ENCODE measurements at places on chromosomes 6 and 20.

DNA sequence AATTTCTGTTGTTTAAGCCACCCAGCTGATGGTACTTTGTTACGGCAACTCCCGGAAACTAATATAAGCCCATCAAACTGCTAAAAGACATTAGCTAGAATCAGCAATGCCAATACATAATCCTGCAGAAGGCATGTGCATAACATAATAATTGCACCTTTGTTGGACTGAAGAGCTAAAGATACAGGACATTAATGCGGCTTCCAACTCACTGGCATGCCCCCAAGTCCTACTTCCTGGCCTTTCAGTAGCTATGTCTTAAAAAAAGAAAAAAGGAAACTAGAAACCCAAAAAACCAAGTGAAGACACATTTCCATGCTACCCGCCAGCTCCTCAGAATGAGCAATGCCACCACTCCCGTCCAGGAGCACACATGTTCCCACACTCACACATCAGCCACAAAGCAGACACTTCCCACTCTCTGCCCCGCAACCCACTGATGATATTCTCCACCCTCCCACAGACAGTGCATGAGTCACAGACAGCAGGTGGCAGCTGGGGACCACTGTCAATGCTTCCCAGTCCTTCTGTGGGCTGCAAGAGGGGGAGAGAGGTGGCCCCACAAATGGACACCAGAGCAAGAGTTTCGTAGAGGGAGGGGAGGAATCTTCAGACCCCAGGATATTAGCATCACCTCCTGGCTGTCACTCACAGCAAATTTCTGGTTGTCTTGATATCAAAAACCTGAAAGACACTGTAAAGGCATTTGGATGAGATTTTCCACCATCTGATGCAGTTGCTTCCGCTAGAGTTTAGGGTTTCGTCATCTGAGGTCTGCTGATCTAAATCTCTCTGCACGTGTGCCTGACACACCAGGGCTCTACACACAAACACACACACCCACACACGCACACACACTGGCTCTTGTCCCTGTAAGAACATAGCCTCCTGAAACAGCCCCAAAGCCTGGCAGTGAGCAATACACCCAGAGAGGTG, 32.8 kb downstream of the GFOD1 start:
- no peak for DNase-seq

DNA sequence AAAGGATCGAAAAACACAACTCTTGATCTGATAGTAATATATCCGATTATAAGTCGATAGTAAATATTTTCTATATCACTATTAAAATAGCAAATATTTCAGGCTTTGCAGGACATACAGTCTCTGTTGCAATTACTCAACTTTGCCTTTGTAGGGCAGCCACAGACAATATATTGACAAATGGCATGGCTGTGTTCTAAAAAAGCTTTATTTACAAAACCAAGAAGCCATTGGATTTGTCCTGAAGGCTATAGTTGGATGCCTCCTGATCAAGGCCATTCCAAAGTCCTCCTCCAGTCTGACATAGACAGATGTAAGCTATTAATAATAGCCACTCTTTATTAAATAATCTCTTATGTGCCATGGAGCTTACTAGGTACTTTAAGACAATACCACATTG, 5.9 kb downstream of the OCSTAMP start:
- no peak for DNase-seq

DNA sequence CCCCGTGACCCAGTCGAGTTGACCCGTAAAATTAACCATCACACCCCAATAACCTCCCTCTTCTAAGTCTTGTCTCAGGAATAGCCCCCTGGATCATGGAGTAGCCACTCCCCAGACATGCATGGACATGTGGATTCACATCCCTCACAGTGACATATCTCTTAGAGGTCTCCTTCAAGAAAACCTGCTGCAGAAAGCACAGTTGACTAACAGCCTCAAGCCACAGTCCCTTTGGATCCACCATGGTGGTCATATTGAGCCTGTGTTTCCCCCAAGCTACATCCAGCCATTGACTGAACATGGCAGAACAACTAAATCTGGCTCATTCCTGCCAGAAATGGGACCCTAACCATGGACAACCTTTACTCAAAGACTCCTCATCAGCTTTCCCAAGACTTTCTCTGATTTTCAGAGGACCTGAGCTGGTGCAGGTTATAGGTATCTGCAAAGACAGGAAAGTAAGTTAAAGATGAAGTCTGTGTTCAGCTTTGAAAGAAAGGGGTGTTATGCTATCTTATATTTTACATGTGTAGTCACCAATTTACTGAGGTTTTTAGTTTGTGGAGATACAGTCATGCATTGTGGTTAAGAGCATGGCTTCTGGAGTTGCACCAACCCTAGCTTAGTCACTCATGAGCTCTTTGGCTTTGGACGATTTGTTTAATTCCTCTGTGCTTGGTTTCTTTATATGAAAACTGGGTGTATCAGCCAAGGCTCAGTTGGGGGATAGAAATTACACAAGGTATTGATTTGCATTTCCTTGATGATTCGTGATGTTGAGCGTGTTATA, 219.1 kb downstream of the MYLK4 start:
- no peak for DNase-seq

GRCh38 chr6:20582586-20583443, 48.6 kb downstream of the CDKAL1 start:
- DNase-seq: no peak

GRCh38 chr6:30787954-30788353, 43.6 kb upstream of the IER3 start:
- no peak for DNase-seq

DNA sequence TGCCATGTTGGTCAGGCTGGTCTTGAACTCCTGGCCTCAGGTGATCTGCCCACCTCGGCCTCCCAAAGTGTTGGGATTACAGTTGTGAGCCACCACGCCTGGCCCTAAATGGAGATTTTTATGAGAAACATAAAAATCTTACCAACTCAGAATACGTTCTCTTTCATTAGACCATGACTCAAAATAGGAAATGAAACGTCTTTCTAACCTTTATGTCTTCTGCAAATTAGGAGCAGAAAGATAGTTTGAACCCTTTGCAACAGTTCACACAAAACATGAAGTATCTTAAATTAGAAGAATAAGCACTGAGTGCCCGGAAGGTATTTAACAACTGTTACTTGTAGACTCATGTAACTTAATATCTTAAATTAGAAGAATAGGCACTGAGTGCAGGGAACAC, 48.3 kb downstream of the AHI1 start:
- no peak for DNase-seq

GRCh38 chr6:159753081-159753872, 8.6 kb upstream of the ACAT2 start:
- DNase-seq: no peak

DNA sequence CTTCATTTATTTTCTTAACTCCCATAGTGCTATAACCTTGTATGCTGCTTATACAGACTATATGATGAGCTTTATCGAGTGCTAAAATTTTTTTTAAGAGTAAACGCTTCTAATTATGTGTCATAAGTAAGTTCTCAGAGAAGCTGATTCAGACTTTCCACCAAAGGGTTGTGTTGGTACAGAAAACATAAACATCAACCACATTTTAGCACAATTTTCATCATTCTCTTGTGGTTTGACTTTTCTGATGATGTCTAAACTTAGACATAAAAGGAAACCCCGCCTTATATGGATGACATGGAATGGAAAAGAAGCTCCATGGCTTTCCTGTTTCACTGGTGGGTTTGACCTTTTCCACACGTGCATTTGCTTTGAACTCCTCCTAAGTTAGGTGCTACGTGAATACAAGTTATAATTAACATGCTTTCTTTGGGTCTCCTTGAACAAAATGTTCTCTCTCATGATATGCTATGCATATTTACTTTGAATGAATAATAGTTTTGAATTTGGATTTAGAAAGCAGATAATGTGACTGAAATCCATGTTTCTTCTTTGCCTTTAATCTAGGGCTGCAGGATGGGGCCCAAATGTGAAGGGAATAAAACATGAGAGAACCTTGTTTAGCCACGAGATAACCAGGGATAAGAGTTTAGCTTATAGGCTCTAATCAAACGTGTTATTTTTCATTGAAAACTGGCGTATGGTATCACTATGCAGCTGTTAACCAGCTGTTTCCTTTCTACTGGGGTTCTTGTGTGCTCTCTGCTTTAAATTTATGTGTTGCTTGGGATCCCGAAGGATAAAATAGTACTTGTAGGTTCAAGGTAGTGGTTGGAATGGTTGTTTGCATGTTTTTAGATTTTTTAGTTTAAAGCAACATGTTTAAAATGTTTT, 127.1 kb upstream of the AHI1 start:
- no peak for DNase-seq

DNA sequence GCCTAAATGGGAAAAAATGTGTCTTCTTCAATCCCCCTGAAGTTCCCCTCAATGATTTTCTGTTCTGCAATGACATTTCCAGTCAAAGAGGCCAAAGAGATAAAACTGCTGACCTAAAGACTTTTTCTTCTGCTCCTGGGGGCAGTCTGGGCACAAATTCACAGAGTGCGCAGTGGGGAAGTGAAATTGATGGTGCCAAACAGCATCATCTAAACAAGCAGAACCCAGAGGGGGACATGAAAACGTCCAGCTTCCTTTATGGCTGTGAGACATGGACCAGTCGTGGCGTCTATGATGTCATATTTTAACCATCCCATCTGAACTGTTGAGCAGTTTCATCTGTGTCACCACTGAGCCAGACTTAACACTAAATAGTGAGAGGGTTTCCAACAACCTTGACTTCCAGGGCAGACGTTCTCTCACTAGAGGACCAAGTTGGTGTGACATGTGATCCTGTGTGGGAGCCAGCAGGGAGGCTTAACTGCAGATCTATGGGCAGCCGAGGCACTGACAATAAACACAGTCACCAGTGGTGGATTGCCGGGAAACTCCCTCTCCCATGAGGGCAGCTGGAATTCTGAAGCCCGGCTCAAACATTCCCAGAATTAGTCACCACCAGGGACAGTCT, 12.4 kb downstream of the SCML4 start:
- no peak for DNase-seq

Data from GM19239 (cell line).